Myocyte (in vitro differentiated cells): ENCODE measurements at places on chromosomes 1 and 21. TPM values are rescaled to one million over a fixed set of nuclear protein-coding genes. Genes with fewer than 3 reads are reported as not detected.

DNA sequence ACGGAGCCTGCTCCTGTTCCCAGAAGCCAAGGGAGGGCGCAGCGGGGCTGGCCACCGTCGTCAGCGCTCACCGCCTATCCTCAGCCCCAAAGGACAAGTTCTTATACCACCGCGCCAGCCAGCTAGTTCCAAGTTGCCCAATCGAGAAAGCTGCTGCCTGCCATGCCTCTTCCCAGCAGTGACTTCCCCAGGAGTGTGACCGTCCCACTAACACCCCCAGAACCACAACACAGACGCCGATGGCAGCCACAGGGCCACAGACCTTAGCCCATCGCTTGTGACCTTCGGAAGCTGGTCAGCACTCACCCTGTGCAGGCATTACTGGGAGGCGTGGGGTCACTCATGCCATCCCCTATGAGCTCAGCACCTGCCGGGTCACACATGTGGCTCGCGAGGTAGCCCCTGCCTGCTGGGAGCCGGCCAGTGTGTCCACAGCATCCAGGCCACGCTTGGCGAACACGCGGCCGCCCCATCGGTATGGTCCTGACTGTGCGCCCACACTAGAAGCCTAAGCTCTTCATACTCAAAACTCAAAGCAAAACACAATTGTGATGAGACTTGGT, 20.1 kb downstream of the NADK start:
- no peak for DNase-seq

ZBTB37 gene
- 10.9 and 11.7 TPM in 2 replicates for total RNA-seq

TMPRSS2 gene
- not detected in 2 replicates for total RNA-seq

TLCD4 gene
- 5.3 and 9.1 TPM in 2 replicates for total RNA-seq

GRCh38 chr1:52904927-52905698, 16.4 kb downstream of the ECHDC2 start:
- DNase-seq = peak; percentile 79

AJAP1 gene
- not detected in 2 replicates for total RNA-seq

FCN3 gene
- total RNA-seq = not detected in 2 replicates

DNA sequence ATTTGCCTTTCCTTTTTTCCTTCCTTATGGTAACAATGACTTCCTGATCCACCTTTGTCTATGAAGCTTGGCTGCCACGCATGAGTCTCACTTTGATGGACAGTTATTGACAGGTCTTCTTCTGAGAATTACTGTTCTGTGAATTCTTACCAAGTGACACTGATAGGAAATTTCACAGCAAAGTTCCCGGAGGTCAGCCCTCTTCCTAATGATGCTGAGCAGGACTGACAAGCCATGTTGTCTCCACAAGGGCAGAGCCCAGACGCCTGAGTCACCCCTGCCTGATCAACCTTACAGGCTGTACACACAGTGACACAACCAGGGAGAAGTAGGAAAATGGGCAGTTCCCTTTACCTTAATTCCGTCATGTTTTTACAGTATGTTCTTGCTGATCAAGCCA, 44.2 kb downstream of the ZC3H11B start:
- DNase-seq = no peak

DNA sequence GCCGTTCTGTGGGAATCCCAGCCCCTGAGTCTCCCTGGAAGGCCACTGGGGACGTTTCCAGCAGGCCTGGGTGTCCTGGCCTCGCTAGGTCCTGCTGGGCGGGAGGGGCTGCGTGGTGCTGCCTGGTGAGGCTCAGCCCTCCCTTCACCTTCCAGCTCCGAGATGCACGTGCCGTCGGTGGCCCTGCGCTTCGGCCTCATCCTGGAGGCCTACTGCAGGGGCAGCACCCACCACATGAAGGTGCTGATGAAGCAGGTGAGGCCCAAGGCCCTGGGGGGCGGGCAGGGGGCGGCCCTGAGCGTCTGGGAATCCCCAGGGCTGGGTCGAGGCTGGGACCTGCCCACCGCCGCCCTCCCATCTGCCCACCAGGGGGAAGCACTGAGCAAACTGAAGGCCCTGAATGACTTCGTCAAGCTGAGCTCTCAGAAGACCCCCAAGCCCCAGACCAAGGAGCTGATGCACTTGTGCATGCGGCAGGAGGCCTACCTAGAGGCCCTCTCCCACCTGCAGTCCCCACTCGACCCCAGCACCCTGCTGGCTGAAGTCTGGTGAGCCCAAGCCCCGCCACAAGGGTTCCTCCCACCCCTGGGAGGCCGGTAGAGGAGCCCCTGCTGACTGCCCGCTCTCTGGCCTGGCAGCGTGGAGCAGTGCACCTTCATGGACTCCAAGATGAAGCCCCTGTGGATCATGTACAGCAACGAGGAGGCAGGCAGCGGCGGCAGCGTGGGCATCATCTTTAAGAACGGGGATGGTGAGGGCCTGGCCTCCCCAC, 70.3 kb downstream of the PIK3CD start:
- no peak for DNase-seq
